ENCODE measurements at places on chromosomes 4 and X.

- DNase-seq, result no peak
Measured at GRCh38 chr4:140098455-140099160, 55.4 kb downstream of the MAML3 start.

- no peak for DNase-seq
Measured at GRCh38 chrX:54359408-54359807, 1.6 kb upstream of the WNK3 start.

GRCh38 chrX:39779952-39780783, 317.6 kb downstream of the BCOR start:
- no peak for DNase-seq

GRCh38 chrX:45479196-45479834, 278.6 kb upstream of the DIPK2B start:
- DNase-seq, result no peak

DNA sequence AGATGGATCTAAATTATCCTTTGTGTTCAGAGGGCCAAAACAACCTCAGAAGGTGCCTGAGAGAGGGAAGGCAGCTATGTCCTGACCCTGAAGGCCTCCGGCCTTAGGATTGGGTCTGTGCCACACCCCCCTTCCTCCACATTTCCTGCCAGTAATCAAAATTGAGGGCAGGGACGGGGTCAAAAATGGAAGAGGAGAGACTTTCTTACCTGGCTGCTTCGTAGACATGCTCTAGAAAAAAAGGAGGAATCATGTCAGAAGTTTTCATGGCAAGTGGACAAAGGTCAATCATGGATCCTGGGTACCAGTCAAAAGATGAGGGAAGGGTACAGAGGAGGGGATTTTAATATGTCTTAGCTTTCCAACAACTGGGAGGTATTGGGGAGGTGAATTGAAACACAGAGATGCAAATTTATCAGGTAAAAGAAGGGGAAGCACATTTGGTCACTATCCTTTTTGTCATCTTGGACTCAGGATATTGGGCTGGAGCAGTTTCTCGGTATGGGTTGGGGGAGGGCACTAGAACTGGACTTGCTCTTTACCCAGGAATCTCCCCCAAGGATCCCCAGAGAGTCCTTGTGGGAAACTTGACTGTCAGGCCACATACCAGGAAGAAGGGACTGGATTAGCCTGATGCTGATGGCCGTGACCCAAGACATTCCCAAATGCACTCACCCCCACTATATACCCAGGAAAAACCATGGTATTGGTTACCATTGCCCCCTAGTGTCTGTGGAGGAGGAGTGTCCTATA, 17.1 kb downstream of the VSIG4 start:
- DNase-seq, result no peak

DNA sequence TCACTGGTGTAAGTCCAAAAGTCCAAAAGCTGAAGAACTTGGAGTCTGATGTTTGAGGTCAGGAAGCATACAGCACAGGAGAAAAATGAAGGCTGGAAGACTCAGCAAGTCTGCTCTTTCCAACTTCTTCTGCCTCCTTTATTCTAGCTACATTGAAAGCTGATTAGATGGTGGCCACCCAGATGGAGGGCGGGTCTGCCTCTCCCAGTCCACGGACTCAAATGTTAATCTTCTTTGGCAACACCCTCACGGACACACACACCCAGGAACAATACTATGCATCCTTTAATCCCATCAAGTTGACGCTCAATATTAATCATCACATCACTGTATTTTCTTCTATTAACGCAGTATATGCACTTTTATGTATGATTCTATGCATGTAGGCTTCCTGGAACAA, 931.6 kb upstream of the GRIA3 start:
- DNase-seq, result no peak
